ENCODE measurements at places on chromosomes 12 and 14.

DNA sequence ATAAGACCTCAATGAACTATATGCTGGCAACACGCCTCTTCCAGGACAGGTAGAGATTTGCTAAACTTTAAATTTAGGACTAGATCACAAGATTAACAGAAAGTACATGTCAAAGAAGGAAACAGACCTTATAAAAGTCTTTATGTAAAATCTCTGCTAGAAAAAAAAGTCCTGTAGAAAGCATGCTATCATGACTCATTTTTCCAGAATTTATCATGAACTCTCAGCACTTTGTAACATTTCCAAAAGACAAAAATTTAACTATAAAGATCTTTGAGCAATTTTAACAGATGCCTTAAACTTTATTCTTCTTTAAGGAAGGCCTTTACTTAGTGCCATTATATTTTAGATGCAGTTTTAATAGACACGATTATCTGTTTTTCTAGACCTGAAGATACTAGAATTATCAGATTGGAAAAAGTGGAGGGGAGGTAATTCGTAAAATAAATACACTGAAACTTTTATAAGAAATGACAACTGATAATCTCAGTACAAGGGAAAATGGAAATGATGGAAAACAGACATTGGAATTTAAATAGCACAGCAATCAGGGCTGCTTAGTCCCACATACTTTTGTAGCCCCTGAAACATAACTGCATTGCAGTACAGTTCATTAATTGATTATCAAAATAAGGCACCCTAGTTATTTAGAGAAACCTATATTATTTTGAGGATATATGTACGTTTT lies 92.0 kb downstream of the TTLL5 start:
- DNase-seq: no peak

DNA sequence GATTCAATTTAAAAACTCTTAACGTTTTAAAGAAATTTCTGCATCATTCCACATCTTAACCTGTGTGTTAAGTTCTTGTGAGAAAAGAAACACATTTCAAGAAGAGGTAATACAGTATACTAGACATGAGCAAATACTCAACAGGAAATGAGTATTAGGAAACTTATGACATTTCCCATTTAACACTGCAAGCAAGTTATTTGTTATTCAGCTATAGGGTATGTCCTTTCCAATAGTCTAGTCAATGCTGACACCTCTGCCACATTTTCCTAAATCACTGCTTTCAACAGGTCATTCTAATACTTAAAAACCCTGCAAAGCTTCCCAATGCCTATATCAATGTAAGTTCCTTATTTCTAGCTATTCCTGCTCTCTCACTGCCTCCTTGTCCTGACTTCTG lies 93.1 kb downstream of the DDHD1 start:
- DNase-seq: no peak

DNA sequence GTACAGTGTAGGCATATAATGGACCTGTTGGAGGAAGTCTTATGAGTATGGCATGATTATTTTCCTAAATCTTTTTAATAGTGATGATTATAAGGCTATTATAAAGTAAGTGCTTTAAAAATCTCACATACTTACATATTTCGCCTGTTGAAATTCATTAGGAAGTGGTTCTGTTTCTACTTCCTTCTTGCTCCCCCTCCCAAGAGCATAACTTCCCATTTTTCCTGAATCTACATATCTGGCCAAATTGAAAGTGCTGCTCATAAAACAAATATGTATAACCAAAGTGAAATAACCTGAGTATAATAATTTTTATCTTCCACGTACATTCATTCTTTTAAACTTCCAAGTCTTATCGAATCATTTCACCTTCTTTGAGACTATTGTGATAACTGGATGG lies 455.6 kb upstream of the SEL1L start:
- DNase-seq: no peak

- peak; percentile 91 for DNase-seq
Observed at GRCh38 chr12:120719072-120719471, 6.6 kb upstream of the ACADS start.

DNA sequence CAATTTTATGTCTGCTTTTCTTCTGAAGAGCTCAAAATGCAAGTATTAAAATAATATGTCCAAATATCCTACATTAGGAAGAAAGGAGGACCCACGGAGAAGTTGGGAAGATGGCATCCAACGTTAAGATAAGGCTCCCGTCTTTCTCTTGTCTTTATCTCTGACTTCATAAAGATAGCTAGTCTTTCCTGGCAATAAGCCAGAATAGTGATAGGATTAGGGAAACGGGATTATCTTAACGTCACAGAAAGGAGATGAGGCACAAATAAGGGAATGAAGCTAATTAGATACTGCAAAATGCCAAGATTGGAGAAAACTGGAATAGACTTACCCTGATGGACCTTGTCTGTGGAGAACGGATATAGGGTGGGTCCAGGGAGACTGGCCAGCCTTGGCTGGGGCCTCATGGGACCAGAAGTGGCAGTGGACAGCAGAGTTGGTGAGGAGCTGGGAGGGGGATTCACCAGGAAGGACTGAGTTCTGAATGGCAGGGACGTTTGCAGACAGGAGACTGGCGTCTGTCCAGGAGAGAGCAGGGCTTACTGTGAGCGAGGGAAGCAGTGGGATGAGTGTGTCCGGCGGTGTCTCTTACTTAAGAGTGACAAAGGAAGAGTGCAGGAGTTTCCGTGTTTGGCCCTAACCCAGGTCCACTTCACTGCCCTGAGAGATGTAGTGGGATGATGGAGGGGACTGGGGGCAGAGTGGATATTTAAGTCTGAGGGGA lies 119.9 kb downstream of the CACNA1C start:
- no peak for DNase-seq

- DNase-seq: peak; percentile 73
Observed at GRCh38 chr12:50185301-50185895, 18.2 kb upstream of the CERS5 start.

- DNase-seq: no peak
Observed at GRCh38 chr14:36519431-36520321, at the start of gene NKX2-1. NKX2-1 (minus strand) TSS chr14:36520232; CDS start chr14:36520129, 103 bp downstream.

GRCh38 chr14:69398053-69398817 lies at the start of the genes ERH and SLC39A9:
ERH (minus strand) TSS chr14:69398299; CDS start chr14:69398233, 66 bp downstream.
SLC39A9 (plus strand) TSS chr14:69398692; CDS start chr14:69399370, 678 bp downstream.
- peak; percentile 95 for DNase-seq

DNA sequence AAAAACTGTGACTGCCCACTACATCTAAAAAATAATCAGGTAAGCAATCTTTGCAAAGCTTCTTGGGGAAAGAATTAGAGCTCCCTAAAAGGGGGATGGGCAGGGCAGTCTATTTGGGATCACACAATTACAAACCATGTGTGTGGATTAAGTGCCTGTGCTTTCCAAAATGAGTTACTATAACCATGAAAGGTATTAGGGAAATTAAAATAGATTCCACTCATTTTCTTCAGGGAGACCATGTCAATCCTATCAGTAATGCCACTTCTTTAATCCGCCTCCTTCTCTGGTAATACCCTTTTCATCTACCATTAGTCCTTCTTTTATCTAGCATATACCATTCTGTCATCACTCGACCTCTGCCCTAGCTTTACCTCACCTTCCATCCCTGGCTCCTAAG lies 53.7 kb downstream of the PAWR start:
- DNase-seq: no peak

- DNase-seq: peak; percentile 47
Observed at GRCh38 chr14:60757567-60758002, 23.0 kb downstream of the MNAT1 start.

DNA sequence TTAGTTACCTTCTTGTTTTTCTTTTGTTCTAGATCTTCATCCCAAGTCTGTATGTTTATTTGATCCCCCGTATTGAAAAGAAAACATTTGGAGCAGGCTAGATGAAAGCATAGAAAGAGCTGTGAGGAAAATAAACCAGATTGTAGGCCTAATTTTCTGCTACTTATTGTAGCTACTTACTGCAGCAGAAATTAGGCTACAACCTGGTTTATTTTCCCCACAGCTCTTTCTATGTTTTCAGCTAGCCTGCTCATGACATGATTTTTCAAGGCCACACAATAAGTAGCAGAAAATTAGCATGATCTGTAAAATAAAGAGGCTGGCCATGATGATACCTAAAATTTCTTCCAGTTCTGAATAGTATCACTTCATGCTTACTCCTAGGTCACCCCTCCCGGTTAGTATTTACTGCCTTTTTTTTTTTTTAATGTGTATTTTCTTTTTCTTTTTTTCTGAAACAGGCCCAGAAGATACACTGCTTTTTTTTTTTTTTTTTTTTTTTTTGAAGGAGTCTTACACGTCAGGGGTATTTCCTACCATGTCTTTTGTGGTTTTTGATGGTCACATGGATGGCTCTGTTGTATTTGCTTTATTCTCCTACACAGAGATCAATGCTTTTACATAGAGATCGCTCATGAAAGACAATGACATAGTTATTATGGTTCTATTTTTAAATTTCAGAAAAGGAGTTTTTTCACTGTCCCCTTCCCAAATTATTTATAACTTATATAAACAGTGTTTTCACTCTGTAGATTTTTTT lies 32.3 kb downstream of the BHLHE41 start:
- no peak for DNase-seq

DNA sequence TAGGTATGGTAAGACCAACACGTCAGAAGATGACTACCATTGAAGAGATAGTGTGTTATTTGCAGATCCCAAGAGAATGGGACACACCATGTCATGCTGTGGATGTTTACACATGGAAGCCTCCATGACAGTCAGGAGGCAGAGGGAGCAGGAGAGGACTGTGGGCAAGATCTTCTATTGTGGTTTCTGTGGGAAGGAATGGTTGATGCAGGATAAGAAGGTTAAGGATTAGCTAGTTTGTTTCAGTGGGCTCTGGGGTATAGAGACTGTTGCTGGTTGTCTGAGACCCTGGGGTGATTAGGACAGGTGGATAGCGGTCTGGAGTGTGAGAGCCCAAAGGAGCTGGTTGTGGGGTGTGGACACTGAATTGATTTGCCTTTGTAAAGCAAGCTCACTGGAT lies 23.3 kb downstream of the TAS2R7 start:
- no peak for DNase-seq

- no peak for DNase-seq
Observed at GRCh38 chr14:32932914-32933628, 5.6 kb upstream of the NPAS3 start.

DNA sequence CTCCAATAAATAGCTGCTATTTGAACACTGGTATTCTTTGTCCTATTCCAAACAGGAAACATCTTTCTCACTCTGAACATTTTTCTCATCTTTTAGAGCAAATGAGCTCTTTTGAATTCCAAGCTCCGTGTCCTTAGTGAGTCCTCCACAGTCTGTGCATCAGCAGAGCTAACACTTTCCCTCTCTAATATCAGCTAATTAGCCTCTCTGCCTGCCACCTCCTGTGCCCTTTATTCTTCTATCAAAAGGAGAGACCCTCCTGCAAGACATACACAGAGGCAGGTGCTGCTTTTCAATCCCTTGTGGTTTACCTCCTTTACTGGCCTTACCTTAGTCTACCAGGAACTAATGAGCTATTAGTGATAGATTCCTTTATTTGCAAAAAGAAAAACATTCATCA lies 178.5 kb downstream of the SLC35F4 start:
- no peak for DNase-seq

GRCh38 chr12:119712721-119713120 lies 44.8 kb downstream of the PRKAB1 start:
- DNase-seq: no peak

- DNase-seq: peak; percentile 84
Observed at GRCh38 chr12:81086342-81086741, 8.5 kb downstream of the ACSS3 start.

DNA sequence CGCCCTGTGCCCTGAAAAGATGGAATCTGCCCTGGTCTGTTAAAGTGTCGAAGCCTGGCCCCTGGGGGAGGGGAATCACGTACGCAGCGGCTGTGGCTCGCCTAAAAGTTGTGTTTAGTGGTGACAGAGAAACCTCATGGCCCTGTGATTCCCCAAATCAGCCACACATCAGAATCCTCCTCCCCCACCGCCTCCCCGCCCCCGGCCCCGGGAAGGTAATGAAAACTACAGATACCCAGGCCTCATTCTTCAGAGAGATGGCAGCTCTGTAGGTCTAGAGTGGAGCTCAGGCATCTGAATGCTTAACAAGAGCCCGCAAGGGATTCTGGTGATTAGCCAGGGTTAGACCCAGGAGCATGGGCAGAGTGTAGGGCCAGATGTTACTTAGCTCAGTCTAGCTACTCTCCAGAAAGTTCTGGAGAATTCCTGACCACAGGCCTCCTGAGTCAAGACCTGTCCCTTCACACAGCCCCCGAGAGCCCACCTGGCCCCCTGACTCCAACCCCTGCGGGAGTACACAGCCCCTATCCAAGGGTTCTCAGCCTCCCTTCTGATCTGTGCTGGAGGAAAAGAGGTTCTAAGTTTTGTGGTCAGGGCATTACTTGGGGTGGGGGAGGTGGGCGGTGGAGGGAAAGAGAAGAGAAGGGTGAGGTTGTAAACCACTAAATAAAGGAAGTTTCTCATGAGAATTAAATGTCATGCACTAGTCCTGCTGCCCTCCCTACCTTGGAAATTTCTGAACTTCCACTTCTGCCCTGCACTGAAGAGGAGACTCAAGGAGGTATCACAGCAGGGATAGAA lies 114.8 kb downstream of the PLXNC1 start:
- no peak for DNase-seq

DNA sequence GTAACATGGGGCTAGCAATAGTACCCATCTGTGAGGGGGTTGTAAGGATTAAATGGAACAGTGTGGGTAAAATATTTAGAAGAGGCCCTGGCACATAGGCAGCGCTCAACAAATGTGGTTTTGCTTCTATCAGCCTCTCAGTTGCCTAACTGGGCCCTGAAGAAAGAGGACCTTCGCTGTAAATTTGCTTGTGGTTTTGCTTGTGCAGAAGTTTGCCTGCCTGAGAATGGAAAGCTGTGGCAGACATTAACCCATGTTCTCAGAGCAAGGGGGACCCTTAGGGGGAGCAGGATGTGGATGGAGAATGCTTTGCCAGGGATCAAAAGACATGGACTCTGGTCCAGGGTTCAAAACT lies 160.1 kb downstream of the BRMS1L start:
- no peak for DNase-seq

GRCh38 chr12:67727702-67728666 lies 79.4 kb downstream of the DYRK2 start:
- no peak for DNase-seq

DNA sequence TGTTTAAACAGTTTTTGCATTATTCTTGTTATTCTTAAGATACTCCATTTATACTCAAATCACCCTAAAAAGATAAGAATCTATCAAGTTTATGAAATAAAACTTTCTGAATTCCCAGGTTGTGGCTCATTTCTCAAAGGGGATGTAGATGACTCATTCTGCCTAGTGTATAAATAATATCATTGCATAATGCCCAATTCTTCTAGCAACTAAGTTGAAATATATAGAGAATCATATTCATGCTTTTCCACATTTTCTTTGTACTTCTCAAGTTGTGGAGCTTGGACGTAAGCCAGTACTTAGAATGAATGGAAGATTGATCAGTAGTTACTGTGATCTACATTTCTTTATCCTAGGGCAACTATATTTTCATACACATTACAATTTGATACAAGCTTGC lies 201.1 kb downstream of the PPFIA2 start:
- peak; percentile 18 for DNase-seq

DNA sequence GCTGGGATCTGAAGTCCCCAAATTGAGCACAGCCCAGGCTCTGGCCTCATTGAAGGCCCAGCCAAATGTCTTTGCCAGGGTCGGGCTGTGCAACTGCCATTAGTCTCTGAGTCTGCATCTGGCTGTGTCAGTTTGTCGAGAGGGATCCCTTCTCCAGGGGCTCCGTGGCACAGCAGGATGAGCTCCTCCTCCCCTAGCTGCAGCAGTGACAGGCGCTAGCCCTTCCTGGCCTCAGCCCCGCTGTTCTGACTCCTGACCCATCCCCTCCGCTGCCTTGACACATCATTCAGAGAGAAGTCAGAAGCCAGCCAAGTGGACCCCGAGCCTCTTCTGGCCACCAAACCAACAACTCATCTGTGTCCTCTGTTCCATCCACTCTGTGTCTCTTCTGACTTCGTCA lies 188.3 kb downstream of the CALM1 start:
- DNase-seq: no peak

Data from renal cortical epithelial cell (primary cell).